ENCODE measurements at places on chromosomes 6 and 20. TPM values are rescaled to one million over a fixed set of nuclear protein-coding genes. Genes with fewer than 3 reads are reported as not detected.

PTPRT gene
- 1.1 TPM for total RNA-seq

SRMS gene
- 0.46 TPM for total RNA-seq

DACT2 gene
- total RNA-seq, result 4.9 TPM

COL11A2 gene
- 4.4 TPM for total RNA-seq

PSMB8 gene
- 19.4 TPM for total RNA-seq

CDSN gene
- total RNA-seq, result not detected

CAGE1 gene
- total RNA-seq, result 0.11 TPM

STMND1 gene
- not detected for total RNA-seq

EFCAB8 gene
- total RNA-seq, result 0.55 TPM

EEF1E1 gene
- 68.6 TPM for total RNA-seq

SLC13A3 gene
- total RNA-seq, result 13.5 TPM

SMPDL3A gene
- 2.8 TPM for total RNA-seq

PDE10A gene
- total RNA-seq, result 3.1 TPM

BPIFB2 gene
- total RNA-seq, result 0.09 TPM

SCRT2 gene
- total RNA-seq, result 0.14 TPM

PSORS1C1 gene
- total RNA-seq, result 0.34 TPM

ANKRD6 gene
- 12.6 TPM for total RNA-seq

DLL1 gene
- 20.7 TPM for total RNA-seq

SYNGAP1 gene
- total RNA-seq, result 172 TPM

BTN1A1 gene
- 0.14 TPM for total RNA-seq

SLC4A11 gene
- 39.5 TPM for total RNA-seq

HNF4A gene
- 0.37 TPM for total RNA-seq

ERVFRD-1 gene
- total RNA-seq, result not detected
